ENCODE measurements at places on chromosomes 2 and 18.

GRCh38 chr2:221397187-221397586 is 174.9 kb downstream of the EPHA4 start:
- DNase-seq, result no peak

DNA sequence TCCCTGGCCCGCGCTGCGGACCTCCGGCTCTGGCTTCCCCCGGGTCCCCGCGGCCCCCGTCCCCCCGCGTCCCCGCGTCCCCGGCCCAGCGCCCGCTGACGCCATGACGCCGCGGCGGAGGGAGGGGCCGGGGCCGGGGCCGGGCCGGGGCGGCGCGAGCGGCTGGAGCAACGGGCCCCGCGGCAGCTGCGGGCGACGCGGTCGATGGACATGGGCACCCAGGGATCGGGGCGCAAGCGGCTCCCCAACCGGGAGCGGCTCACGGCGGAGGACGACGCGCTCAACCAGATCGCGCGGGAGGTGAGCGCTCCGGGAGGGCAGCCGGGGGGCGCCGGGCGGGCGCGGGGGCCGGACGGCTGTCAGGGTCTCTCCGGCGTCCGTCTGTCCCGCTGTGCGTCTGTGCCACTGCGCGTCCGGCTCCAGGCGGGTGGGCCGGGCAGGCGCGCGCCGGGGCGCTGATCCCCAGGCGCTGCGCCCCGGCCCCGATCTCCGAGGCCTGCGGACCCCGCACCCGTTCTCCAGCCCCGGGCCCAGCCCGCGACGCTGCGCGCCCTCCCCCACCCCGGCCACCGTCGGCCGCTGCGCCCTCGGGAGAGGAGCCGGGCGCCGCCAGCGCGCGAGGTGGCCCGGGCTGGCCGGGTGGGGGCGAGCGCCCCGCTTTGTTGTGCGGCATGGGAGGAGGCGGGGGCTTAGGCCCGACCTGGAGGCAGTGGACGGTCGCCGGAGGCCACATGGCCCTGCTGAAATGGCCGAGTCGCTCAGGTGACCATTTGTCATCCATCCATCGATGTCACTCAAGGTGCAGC is at the start of gene LRRFIP1:
Gene LRRFIP1, plus strand, starts transcription at position 147 of the 806 bp plus-strand sequence. Its CDS starts 58 bp downstream, at position 205.
- peak; percentile 84 for DNase-seq

DNA sequence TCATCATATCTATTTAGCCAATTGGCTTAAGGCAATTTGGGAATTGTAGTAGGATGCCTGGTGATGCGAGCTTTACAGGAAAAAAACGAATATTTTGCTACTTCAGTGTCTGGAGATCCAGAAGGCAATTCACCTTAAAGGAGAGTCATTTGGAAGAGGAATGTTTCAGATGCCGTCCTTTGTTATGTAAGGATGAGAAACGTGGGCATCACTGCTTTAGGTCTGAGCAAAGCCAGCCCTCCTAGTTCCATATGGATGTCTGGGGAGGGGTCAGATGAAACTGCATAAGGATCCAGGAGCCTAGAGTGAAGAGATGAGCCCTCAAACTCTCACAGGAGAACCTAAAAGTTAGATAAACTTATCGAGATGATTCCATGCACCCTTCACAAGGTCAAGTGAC is 30.9 kb upstream of the DOCK10 start:
- DNase-seq, result no peak

GRCh38 chr2:176986487-176986886 is 226.1 kb upstream of the HNRNPA3 start:
- DNase-seq, result no peak

DNA sequence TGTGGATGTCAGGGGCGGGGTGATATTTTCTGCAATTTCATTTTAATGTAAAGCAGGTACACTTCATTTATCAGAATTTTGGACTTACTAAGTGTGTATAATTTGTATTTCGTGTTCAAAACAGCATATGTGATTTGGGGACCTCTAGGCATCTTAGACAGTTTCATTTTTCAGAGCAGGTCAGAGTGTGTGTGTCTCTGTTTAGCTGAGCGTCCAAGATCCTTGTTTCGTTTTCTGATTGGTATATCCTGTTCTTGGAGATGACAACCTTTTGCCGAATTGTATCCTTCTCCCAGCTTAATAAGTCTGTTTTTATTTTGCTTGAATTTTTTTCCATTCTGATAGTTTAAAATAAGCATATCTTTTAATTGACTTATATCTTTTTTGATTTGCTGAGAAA is 128.3 kb downstream of the KCNJ3 start:
- DNase-seq, result no peak
